ENCODE measurements at places on chromosomes 2 and 18.
A peak's percentile ranks its signal among the peaks of the same experiment; 100 is the strongest.

GRCh38 chr2:643334-643733, 33.9 kb downstream of the TMEM18 start:
- DNase-seq, result no peak

GRCh38 chr18:77761332-77761731, 511.7 kb downstream of the GALR1 start:
- no peak for DNase-seq

DNA sequence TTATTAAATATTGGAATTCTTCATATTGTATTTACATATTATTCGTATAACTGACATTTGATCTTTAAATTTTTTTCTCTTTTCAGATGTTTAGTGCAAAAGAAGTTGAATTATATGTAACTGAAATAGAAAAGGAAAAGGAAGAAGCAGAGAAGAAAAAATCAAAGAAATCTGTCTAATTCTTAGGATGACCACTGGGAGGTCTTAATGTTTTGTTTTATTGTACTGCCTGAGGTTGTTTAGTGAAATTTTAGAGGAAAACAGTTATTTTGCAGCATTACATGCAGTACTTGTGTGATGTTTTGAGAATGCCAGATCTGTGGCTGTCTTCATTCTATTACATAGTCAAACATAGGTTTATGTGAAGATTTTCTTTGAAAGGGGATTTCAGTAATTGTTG, 34.0 kb upstream of the TAF4B start:
- DNase-seq, result no peak

DNA sequence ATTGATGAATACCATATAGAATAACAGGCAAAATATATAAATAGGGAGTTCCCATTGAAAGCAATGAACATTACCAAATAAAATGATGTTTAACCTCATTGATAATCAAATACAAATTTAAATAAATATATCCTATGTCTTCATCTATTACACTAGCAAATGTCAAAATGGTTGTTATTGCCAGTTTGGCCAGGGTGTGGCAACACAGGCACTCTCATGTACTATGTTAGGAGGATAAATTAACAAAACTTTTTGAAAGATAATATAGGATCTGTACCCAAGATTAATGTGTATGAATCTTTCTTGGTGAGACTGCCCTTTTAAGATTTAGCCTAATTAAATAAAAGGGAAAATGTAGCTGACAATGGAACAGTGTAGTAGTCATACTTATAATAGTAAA, 659.3 kb downstream of the ERBB4 start:
- no peak for DNase-seq

GRCh38 chr2:42942214-42942989, 150.0 kb upstream of the HAAO start:
- no peak for DNase-seq

GRCh38 chr2:218404351-218405085, 4.8 kb downstream of the CTDSP1 start:
- no peak for DNase-seq

- DNase-seq, result peak; percentile 65
Observed at GRCh38 chr2:174023591-174024523, 58.7 kb upstream of the SP3 start.

DNA sequence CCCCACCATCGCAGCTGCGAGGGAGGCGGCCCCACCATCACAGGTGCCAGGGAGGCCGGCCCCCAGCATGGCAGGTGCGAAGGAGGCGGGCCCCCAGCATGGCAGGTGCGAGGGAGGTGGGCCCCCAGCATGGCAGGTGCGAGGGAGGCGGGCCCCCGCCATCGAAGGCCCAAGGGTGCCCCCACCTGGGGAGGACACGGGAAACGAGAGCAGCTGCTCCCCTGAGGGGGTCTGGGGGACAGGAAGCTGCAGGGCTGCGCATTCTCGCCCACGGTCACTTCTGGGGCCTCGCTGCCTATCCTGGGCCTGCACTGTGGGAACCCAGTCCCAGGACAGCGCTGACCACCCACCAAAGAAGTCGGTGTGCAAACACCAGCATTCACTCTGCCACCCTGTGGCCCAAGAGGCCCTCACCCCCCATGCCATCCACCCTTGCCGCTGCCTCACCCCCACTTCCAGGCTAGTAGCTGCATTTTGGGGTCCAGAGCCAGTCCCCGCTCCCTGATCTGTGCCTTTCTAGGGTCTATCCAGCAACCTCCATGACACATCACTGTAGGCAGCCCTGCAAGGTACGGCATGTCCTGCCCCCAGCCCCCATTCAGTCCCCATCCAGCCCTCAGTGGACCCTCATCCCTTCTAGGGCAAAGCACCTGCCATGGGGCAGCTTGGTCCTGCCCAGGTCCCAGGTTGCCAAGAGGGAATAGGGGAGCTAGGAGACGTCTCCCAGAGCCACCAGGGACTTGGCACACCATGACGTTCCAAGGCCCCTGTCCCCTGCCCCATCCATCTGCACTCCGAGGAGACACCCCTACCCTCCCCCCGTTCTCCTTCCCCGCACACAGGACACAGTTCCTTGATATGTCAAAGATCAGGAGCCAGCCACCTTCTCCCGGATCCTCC, 24.0 kb upstream of the GPC1 start:
- DNase-seq, result no peak

DNA sequence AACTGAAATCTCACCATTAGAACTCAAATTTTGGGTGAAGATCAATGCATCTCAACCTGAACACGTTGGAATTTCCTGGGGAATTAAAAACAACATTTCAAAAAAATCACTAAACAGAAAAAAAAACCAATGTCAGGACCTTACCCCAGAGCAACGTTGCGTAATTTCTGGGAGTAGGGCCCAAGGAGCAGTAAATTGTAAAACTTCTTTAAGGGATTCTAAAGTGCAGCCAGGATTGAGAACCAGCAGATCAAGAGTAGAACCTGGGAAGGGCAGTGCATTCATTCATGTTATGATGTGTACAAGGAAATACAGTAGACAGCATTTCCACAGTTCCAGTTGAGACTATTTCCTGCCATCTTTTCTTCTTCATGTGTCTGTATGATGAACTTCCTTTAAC, 56.9 kb downstream of the RHBDD1 start:
- DNase-seq, result no peak

DNA sequence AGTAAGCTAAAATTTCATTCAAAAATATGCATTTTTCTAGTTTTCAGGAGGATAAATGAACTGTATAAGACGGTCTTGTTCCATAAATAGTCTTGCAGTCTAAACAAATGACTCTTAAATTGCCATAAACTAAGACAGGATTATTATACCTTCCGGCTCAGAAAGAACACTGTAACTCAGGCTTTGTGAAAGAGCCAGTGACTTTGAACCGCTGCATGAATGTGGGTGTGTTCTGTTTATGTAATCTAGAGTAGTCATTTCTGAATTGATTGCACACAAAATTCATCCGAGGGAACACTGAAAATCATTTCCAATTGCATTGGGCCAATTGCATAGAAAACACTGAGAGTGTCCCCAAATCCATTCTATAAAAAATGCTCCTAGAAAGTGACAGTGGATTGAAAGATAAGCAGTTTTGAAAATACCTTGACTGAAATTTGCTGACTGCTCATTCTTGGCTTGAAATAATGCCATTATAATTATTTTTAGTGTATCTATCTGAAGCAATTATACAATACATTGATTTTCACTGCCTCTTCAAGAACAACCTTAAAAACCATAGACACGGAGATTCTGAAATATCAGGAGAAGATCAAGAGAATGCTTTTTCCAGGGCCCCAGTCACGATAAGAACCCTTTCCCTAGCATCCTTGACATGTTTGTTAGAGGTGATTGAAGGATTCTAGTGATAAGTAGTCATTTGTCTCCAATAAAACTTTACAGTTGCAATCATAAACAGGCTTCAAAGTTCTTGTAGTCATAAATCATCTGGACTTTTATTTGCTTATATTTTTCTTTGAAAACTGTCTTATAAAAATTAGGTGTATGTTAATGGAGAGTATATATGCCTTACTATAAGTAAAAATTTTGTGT, 55.4 kb downstream of the CNTNAP5 start:
- no peak for DNase-seq

DNA sequence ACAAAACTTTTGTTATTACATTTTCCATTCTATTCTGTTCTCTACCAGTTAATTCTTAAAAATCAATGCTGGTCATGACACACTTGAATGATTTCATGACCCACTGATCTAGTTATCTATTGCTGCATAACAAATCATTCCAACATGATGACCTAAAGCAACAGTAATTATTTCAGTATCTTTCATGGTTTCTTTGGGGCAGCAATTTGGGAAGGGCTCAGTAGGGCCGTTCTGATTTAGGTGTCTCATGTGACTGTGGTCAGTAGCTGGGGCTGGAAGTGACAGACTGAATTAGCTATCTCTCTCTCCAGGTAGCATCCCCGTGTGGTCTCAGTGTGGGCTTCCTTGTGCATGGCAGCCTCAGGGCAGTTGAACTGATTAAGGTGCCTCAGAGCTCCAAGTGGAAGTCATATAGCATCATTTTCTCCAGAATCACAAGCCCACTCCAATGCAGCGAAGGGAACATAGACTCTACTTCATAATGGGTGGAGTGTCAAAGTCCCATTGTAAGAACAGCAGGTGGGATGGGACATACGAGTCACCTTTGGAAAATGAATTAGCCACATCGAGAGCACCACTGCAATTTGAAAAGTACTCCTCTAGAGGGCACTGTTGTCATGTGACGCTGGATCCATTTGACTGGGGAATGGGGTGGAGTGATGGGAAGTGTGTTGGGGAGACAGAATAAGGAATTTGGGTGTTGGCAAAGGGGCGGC, 39.1 kb upstream of the FAM136A start:
- peak; percentile 58 for DNase-seq

DNA sequence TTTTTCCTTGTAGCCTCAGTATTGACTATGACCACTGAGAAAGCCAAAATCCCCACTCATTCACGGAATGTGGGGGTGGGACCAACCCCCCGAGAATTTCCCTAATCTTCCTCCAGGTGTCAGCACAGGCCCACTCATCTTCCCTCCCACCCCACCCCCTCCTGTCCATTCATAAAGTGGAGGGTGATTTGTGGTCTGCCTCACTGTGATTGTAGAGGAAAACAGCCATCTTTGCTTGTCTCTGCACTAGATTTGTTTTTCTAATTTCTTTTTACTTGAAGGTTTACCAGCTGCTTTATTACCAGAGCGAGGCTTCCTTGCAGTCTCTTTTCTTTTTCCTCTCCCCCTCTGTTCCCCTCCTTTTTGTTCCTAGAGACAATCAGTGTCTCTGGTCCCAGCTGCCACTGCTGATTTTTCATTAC, 171.8 kb downstream of the ICOS start:
- peak; percentile 48 for DNase-seq

- DNase-seq, result no peak
Observed at GRCh38 chr2:230821261-230821990, 43.3 kb upstream of the ITM2C start.

DNA sequence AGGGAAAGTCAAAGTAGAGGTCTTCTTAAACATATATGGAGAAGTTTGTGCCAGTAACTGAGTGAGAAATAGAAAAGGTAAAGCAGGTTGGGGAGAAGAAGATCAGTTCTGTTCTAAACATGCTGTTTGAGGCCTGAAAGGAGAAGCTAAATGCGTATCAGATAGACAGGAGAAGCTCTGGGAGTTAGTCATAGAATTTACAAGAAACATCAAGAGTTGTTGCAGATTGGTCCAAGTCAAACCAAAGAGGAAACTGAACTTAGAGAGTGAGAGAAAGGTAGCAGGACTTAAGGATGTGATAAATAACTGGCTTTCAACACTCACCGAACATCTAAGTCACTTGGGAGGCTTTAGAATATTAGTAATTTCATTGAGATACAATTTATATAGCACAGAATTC, 29.2 kb upstream of the CERS6 start:
- no peak for DNase-seq

DNA sequence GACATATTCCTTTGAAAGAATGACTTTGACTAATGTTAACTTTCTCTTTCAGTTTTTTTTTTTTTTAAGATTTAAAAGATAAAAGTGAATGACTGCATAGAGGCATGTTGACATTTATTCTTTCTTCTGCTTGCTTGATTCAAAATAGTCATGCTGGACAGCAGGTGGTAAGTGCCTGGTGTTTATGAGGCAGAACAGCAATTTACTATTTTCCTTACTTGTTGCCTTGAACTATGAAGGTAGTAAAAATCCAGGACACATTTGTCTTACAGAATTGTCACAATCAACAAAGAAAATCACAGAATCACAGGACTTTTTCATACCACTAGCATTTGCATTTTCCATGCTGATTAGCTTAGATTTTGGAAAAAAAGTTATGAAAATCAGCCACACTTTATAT, 388.3 kb downstream of the CTNNA2 start:
- DNase-seq, result no peak

GRCh38 chr18:57915865-57916582, 112.9 kb upstream of the ATP8B1 start:
- no peak for DNase-seq

GRCh38 chr18:77057006-77057395, 75.6 kb downstream of the MBP start:
- DNase-seq, result no peak

- DNase-seq, result no peak
Observed at GRCh38 chr2:126913881-126914615, 15.4 kb downstream of the TEX51 start.

GRCh38 chr2:236644502-236644911, 74.9 kb downstream of the ACKR3 start:
- DNase-seq, result no peak

GRCh38 chr2:100653449-100654035, 90.7 kb downstream of the PDCL3 start:
- DNase-seq, result no peak

- DNase-seq, result no peak
Observed at GRCh38 chr2:205496772-205497171, 185.5 kb upstream of the NRP2 start.

- no peak for DNase-seq
Observed at GRCh38 chr2:83782122-83782521, 677.0 kb downstream of the SUCLG1 start.

DNA sequence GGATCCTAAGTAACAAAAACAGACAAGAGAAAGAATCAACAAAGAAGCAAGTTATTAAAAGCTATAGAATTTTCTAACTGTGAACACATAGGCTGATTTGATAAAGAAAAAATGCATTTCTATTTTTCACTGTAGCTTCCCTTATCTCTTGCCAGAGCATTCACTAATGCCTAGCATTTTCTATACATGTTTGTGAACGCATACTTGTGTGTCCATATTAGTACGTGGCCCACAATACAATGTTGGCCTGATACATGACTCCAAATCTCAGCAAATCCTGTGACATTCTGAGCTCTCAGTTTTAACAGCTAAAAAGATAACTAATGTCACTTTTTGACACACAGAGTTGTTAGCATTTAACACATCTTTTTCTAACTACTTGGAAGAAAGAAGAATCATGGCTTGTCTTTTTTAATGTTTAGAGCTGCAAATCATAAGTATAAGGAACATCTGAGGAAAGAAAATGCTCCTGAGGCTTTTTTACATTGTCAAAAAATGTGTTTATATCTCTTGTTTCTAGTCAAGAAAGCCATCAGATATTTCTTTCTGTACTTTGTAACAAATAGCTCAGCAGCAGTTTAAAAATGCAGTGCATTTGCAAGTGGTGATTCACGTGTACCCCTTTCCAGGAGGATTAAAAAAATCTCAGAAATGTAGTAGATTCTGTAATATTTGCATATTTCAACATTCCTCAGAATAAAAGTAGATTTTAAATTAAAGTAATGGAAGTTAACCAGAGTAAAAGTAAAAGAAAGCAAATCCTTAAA, 1646.8 kb upstream of the TMEFF2 start:
- no peak for DNase-seq

GRCh38 chr18:50559752-50560680, at the start of gene MAPK4:
Gene MAPK4, plus strand, starts transcription at chr18:50560087. Its CDS starts 103,872 bp downstream, at chr18:50663959.
- no peak for DNase-seq

Measured in Caco-2 (cell line).